Right renal pelvis (tissue), 4 donors: ENCODE measurements at places on chromosomes 5 and 9.

DNA sequence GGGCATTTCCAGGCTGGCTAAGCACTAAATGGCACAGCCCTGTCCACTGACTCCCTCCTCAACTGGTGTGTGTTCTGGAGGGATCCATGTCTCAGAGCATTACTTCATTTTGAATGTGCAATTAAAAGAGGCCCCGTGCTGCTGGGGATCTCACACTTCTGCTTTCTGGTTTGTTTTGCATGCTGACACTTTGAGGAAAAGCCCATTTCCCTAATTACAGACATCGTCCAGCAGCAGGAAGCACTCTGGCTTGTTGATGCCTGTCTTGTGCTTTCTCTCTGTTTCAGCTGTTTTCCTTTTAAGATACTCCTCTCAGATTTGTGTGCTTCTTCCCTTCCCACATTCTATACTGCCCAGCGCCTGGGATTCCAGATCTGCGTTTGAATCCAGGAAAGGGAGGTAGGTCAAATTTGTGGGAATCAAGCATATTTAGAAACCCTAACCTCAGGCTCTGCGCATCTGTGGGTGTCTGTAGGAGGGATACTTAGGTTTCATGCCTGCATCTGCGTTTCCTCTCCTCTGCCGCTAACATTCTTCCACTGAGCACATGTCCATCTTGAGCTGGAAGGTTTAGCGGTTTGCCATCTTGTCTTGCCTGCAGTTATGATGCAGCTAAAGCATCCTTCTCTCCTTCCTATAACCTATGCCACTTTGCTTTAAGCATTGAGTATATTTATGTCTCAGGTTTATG, 25.7 kb downstream of the SYK start:
- DNase-seq = no peak

- DNase-seq = no peak
Observed at GRCh38 chr9:95879591-95879990, 4.1 kb downstream of the ERCC6L2 start.

GRCh38 chr9:94922691-94923107, 196.2 kb downstream of the AOPEP start:
- no peak for DNase-seq

DNA sequence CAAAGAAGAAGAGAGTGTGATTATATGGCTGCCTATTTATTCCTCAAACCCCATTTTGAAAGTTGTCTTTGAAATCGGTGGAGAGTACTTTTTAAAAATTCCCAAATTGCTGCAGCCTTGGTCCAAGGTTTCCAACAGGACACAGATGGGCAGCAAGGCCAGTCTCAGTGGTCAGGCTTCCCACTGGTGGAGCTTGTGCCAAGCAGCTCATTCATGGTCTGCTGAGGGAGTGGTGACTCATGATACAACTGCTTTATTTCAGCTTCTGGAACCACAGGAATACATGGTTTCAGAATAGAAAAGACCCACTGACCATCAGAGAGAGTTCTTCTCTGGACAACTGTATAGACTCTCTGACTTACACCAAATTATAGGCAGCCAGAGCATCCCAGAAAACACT, 673.1 kb upstream of the KLF4 start:
- no peak for DNase-seq

GRCh38 chr5:94777056-94777880, 158.8 kb downstream of the SLF1 start:
- no peak for DNase-seq
